ENCODE measurements at places on chromosomes 2 and 18.

GRCh38 chr2:222239945-222240675 is 58.7 kb downstream of the PAX3 start:
- DNase-seq = no peak

GRCh38 chr2:47896450-47896968 is 9.8 kb downstream of the FBXO11 start:
- no peak for DNase-seq

GRCh38 chr18:23451491-23451890 is 1.6 kb upstream of the RIOK3 start:
- no peak for DNase-seq

- DNase-seq = no peak
These were observed 651.3 kb downstream of the DCDC2C start for GRCh38 chr2:4354678-4355077.

- no peak for DNase-seq
These were observed 53.1 kb downstream of the VIL1 start for GRCh38 chr2:218471982-218472381.

DNA sequence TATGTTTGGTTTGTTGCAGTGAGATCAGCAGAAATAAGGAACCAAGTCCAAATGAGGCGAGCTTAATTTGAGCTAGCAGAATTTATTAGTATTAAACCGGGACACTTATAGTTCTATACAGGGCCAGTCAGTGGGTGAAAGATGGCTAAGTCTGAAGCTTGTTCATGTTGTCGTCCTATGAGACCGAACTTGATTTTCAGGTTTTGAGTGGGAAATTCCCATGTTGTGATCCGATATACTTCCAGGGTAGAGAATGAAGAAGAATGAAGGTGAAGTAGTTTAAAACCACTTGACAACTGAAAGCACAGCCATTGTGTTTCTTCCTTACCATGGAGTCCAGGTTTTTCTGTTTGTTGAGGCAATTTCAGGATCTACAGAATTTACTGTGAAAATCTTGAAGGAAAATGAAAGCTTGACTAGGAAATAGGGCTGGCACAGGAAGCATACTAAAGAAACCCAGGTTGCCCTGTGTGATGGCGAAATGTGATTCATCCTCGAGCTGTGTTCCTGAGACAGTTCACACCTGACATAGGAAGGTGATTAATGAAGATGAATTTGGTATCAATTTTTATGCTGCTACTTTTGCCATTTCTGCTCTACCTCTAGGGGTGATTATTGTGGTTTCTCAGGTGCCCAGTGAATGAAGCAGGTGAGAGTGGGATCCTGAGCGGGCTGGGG is 37.6 kb upstream of the MGAT5 start:
- DNase-seq = no peak

DNA sequence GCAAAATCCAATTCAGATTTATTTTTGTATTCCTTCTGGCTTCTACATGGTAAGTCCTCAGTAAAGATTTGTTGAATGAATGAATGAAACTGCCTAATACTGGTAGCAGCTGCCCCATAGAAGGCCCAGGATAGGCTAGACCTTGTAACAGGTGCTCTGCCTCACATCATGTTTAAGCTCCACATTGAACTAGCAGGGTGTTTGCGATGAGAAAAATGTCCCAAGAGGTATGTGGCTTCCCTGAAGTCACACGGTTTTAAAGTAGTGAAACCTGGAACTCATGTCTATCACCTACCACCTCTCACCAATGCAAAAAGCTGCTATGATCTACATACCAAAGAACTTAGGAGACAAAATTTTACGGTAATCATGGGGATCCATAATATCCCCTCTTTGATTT is 765 bp upstream of the LHCGR start:
- no peak for DNase-seq

- peak; percentile 96 for DNase-seq
These were observed 26.0 kb downstream of the CTAGE1 start for GRCh38 chr18:22391407-22392345.

- DNase-seq = peak; percentile 24
These were observed 134.4 kb downstream of the FIGN start for GRCh38 chr2:163601377-163601776.

GRCh38 chr2:118013724-118014491 is at the start of gene CCDC93:
Gene CCDC93 (minus strand): TSS chr2:118014070. CDS start chr2:118013995, 75 bp downstream.
- peak; percentile 76 for DNase-seq

DNA sequence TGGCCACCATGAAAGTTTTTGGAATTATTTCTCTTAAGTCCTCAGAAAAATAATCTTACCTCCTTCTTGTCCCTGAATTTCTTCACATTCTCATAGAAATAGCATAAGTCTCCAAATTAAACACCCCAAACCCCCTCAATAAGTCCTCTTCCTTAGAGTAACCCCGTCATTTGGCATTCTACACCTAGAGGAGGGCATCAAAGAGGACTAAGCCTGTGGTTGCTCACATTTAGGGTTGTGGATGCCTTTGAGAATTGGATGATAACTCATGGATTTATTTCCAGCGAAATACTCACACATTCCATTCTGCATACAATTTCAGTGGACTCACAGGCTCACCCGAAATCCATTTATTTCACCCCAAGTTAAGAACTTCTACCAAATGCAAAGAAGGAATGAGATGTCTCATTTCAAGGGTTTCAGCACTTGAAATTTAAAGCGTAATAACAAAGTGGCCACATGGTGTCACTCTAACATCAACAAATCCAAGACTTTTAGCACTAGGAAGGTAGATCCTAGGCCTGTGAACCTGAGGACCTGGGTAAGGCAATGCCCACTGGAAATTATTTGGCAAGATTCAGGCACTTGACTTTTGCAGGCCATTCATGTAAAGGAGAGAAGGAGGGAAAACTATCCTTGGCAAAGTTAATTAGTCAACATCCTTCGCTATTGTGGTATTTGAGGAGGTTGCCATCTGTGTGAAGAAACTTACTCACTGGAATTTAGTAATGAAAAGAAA is 24.6 kb downstream of the DYTN start:
- peak; percentile 69 for DNase-seq

GRCh38 chr18:57437766-57438671 is 2.8 kb downstream of the ONECUT2 start:
- peak; percentile 26 for DNase-seq

GRCh38 chr2:42513252-42513918 is 19.6 kb upstream of the KCNG3 start:
- DNase-seq = peak; percentile 43

GRCh38 chr18:23992089-23992940 is 22.2 kb upstream of the TTC39C start:
- peak; percentile 38 for DNase-seq

- no peak for DNase-seq
These were observed 70.9 kb upstream of the LGALSL start for GRCh38 chr2:64383016-64383591.

DNA sequence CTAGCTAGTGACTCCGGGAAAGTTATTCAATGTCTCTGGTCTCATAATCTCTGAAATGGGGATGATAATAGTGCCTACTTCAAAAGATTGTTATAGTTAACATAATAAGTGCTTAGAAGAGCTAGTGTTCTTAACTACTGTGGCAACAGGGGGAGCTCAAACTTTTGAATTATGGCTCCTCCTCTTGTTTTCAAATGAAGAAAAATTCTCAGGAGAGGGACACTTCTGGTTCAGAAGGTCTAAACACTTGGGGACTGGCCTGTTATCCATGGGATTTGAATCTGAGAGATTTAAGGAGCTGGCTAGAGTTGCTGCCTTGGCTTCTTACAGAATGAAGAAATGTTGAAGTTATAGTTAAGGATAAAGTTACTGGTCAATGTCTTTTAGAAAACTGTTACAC is 92.2 kb upstream of the ITGB6 start:
- peak; percentile 36 for DNase-seq

DNA sequence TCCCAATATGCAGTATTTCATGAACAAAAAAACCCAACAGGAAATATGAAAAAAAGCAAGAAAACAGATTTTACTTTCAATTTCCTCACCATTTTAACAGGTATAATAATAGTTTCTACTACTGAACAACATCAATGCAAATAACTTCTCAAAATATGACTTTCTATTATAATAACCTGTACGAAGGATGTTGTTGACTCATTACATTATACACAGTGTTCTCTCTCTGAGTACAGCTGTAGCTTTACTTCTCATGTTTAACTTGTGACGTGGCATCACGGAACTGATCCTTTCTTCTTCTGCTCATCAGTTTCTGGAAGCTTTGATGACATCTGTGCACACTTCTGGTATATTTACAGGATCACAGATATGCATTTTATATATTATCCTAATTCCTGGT is 40.0 kb downstream of the FAM228A start:
- DNase-seq = no peak

GRCh38 chr2:236359426-236360045 is 95.3 kb upstream of the ASB18 start:
- no peak for DNase-seq

DNA sequence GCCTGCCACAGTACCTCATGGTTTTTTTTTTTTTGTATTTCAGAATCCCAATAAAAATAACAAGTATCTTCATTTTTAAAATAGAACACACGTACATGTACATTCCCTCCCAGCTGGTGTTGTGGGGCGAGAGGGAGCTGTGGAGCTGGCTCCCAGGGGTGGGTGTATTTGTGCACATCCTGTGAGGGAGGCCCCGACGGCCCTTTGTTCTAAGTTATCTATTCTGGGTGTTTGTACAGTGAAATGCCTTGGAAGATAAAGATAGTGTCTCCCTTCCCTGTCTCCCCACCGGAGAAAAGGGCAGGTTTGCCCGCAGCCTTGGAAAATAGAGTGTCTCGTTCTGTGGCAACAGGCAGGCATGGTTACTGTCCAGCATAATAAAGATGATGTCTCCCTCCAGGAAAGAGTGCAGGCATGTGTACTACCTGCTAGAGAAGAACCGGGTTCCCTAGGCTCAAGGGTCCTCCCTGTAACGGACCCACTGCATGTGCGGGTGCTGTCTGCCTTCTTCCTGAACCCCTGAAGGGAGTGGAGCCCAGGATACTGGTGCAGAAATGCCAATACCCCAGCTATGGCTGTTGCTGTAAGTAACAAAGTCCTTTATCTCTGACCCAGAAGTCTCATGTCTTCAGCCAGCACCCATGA is 12.1 kb upstream of the ALLC start:
- no peak for DNase-seq

- DNase-seq = no peak
These were observed 21.2 kb downstream of the ATIC start for GRCh38 chr2:215332872-215333595.

- DNase-seq = peak; percentile 99
These were observed 118.1 kb upstream of the EPAS1 start for GRCh38 chr2:46179037-46179621.

DNA sequence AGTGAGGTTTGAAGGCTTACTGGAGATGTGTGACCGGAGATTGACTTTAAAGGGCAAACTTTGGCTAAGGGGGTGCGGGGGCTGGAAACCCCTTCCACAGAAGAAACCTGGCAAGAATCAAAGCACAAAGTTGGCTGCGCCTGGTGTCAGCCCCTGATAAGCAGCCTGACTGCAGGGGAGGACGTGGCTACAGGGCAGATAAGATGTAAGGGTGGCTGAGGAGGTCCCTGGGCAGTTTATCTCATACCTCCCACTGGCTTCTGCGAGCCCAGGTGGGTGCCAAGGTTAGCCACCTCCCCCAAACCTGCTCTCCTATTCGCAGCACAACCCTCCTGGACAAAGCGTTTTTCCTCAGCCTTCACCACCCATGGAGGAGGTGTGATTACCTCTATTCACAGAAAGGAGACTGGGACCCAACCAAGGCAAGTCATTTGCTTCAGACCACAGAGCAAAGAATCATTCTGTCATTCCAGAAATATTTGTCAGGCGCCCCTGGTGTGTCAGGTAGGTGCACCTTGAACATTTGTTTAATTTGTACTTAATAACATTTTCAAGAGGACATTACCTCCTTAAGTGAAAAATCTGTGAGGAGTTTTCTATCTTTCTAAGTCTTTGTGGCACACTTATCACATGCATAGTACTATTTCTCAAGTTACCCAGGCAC is 73.1 kb upstream of the IL1R1 start:
- DNase-seq = no peak

DNA sequence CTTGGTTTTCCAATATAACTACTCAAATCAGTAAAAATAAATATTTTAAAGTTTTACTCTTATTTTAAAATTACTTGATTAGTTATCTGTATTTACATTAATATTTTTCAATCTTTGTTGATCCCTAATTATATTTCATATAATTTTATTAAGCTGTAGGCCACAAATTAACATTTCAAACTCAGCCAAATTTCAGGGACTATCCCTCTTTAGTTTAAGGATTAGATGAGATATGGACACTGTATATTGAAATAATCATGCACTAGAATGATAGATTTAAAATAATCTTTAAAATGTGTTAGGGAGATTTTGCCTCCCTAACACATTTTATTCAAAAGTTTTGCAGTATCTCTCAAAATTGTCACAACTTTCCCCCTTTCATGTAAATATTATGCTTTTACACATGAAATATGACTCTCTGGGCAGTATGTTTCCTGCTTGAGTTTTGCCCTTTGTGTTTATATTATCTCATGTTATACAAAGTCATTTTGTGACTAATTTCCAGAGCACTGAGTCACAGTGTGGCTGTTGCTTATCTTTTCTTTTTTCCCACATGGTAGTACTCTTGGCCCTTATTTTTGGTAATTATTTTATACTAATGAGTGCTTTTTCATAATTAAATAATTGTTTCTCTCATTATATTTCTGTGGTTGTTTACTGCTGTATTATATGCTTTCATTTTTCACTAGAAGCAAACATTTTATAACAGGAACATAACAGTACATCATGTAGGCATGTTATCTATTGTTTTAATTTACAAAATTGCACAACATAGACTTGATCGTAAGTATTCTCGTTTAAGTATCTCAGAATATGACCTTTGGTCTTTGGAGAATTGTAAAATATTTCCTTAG is 1.2 kb downstream of the TFPI start:
- DNase-seq = peak; percentile 91

All from IMR-90 (cell line).